ENCODE measurements at places on chromosomes 5 and 9. TPM values are rescaled to one million over a fixed set of nuclear protein-coding genes. Genes with fewer than 3 reads are reported as not detected.

DNA sequence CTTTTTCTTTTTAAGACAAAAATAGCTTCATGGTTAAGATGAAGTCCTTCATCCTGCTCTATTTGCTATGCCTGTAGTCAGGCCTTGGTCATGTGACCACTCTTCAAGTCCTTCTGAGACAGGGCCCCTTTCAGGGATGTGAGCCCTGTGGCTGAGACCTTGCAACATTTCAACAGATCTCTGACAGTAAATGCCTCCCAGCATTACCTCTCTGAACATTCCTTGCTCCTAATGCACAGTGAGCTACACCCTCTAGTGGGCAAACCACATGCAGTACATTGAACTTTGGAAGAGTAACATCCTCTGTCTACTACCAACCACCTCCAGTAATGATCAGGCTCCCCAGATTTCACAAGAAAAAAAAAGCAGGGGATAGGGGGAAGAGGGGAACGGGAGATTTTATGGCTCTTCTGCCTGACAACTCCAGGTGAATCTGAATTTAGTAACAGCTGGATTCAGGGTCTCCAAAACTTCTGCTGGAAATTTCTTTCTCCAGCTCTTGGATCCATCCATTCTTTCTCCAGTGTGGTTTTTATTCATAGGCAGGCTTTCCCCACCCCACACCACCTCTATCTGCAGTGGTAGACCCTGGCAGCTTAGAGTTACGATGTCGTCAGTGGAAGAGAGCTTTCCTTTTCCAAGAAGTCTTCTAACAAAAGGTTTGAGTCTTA lies 8.9 kb upstream of the FBXO38 start:
- peaks cover 4% of the 10 kb centered on the region for H3K4me1 ChIP-seq
- DNase-seq: peak; percentile 36
- H3K4me3 ChIP-seq: no peak overlapping the region
- no peaks in the 10 kb centered on the region for H3K27me3 ChIP-seq
- no peak overlapping the region for H3K27ac ChIP-seq
- peaks cover 17% of the 10 kb centered on the region for H3K36me3 ChIP-seq

DNA sequence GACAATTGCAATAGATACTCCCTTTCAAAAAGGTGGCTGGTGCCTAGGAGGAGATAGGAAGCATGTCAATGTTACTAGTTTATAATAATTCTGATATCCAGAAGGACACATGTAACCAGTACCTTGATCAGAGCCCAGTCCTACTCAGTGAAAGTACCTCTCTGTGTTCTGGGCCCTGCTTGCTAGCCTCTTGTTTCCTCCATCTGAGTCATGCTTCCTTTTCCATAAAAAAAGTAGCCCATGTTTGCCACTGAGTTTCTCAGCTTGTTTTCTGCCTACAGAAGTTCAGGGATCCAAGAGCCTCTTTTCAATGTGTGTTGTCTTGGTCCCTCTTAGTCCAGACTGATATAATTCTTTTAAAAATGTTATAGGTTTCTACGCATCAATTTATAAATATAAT lies 149.0 kb downstream of the SSBP2 start:
- no peak overlapping the region for H3K4me3 ChIP-seq
- H3K27me3 ChIP-seq: no peaks in the 10 kb centered on the region
- no peak for DNase-seq
- no peak overlapping the region for H3K27ac ChIP-seq

DNA sequence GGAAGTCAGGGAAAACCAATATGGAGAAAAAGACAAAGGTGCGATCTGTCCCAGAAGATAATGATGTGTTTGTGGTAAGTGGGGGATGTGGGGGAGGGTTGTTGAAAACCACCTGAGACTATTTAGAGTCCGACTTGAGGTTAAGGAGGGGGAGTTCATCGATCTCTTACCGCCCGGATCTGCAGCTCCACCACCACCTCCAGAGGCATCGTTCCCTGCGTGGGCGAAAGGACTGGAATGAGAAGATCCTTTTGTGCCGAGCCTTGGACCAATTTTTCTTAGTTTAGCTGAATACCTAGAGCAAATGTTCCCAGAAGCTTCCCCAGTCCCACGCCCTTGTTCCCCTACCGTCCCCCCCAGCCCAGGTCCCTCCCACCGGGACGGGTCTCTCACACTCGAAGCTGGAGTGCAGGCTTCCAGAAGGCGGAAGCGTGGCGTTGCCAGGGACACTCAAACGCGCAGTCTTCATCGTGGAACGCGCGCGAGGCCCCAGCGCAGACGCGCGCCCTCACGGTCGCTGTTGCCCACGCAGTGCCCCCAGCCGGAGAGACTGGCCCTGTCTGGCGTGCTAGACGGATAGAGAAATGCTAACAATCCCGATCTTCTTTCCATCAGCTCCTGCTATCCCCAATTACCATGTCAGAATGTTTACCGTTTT lies at the start of gene SPATA6L:
Gene SPATA6L, minus strand, starts transcription at position 439 of the 658 bp plus-strand sequence. Its CDS starts 230 bp downstream, at position 209.
- no peaks in the 10 kb centered on the region for H3K36me3 ChIP-seq
- peak; percentile 34 for DNase-seq
- H3K4me3 ChIP-seq: peak within 1 kb of the TSS; percentile 82
- H3K27ac ChIP-seq: no peak within 1 kb of the TSS
- H3K4me1 ChIP-seq: peaks cover 66% of the 10 kb centered on the region
- no peaks in the 10 kb centered on the region for H3K27me3 ChIP-seq

DNA sequence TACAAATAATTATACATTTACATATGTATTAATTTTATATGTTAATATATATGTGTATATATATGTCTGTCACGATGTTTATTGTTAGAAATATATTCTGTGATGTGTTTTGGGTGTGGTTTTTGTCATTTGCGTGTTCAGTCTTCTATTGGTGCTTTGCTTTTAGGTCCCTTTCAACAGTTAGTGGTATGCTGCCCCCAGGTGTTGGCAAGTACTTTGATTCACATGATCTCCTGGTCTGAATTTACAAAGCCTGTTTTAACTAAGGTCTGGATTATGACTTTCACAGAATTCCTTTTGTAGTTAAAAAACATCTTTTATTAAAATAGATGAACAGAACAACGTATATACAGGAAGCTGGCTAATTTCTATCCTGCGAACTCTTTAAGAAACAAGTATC lies 271.5 kb downstream of the CCDC171 start:
- peak; percentile 23 for DNase-seq
- no peaks in the 10 kb centered on the region for H3K4me1 ChIP-seq
- no peaks in the 10 kb centered on the region for H3K27me3 ChIP-seq
- H3K4me3 ChIP-seq: no peak overlapping the region

DNA sequence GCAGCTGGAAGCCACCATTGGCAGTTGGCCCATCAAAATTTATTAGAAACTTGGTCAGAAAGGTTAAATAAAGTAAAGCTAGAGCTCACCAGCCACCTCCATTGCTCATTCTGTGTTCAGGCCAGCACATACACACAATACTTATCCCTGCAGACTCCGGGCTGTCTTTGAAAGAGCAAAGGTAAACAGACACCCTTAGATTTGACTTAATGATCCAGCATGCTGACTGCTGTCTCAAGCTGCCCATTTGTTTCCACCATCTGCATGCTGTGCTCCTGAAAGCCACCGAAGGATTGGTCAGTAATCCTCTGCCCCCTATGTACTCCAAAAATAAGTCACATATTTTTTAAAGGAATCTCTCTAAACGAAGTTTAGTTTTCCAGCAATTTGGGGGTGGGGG lies 1059.8 kb upstream of the DMAC1 start:
- no peak for DNase-seq
- no peaks in the 10 kb centered on the region for H3K36me3 ChIP-seq
- H3K27ac ChIP-seq: no peak overlapping the region
- H3K4me3 ChIP-seq: peak overlapping the region; percentile 90
- peaks cover 15% of the 10 kb centered on the region for H3K27me3 ChIP-seq

GRCh38 chr5:58671155-58671554 lies 88.3 kb downstream of the RAB3C start:
- no peak overlapping the region for H3K27ac ChIP-seq
- no peaks in the 10 kb centered on the region for H3K36me3 ChIP-seq
- peaks cover 9% of the 10 kb centered on the region for H3K4me1 ChIP-seq
- H3K4me3 ChIP-seq: no peak overlapping the region

GRCh38 chr9:137663584-137663983 lies 44.8 kb downstream of the EHMT1 start:
- no peak overlapping the region for H3K4me3 ChIP-seq
- H3K27me3 ChIP-seq: no peaks in the 10 kb centered on the region
- peak overlapping the region; percentile 81 for H3K27ac ChIP-seq
- no peak for DNase-seq
- H3K36me3 ChIP-seq: peaks cover 6% of the 10 kb centered on the region

DNA sequence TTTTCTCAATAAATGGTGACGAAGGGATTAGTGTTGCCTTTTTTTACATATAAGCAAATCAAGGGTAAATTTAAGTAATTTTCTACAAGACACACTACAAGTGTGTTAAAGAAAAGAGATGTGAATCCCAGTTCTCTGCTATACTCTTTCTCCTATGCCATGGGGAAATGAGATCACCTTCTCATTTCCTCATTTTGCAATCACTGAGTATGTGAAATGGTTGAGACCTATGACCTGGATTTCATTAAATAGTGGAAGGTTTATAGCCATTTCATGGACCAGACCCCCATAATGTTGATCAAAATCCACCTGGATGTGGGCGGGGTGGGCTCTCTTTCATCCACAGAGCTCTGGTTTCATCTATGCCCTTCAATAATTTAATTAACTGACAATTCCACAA lies 66.9 kb upstream of the SLIT3 start:
- H3K27ac ChIP-seq: no peak overlapping the region
- no peaks in the 10 kb centered on the region for H3K36me3 ChIP-seq
- no peaks in the 10 kb centered on the region for H3K27me3 ChIP-seq
- H3K4me1 ChIP-seq: no peaks in the 10 kb centered on the region
- DNase-seq: no peak

- no peaks in the 10 kb centered on the region for H3K4me1 ChIP-seq
- no peak overlapping the region for H3K27ac ChIP-seq
- H3K4me3 ChIP-seq: no peak overlapping the region
- H3K27me3 ChIP-seq: no peaks in the 10 kb centered on the region
- no peaks in the 10 kb centered on the region for H3K36me3 ChIP-seq
- DNase-seq: no peak
Observed at GRCh38 chr9:81410201-81410600, 279.1 kb downstream of the TLE1 start.

GRCh38 chr9:72579190-72579589 lies 57.8 kb downstream of the TMC1 start:
- no peak for DNase-seq
- H3K4me3 ChIP-seq: no peak overlapping the region
- peaks cover 6% of the 10 kb centered on the region for H3K4me1 ChIP-seq
- H3K27ac ChIP-seq: no peak overlapping the region
- H3K36me3 ChIP-seq: no peaks in the 10 kb centered on the region

DNA sequence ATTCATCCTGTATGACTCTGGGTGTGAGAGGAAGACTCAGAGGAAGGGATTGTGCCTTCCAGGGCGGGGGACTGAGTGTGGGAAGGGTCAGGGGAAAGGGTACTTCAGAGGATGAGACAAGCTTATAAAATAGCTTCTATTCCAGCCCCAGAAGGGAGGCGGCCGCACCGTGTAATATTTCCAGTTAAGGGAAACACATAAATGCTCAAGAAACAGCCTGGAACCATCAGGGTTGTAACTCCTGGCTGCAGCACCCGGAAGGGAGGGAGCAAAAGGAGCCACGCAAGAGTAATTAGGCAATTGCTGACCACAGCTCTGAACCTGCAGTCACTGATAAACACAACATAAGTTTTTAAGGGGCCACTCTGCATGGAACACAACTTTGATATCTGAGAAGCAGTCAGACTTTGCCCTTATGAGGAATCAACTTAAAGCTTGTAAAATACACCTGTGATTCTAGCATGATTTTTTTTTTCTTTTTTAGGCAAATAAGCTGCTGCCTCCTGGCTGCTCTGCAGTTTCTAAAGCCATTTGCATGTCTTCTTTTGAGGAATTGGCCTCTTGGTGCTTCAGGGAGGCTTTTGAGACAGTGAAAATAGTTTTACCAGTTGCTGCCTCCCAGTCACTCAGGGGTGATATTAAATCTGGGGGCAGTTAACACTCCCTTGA lies 382.7 kb downstream of the ENC1 start:
- peak overlapping the region; percentile 1 for H3K4me3 ChIP-seq
- H3K4me1 ChIP-seq: peaks cover 44% of the 10 kb centered on the region
- no peaks in the 10 kb centered on the region for H3K27me3 ChIP-seq
- H3K36me3 ChIP-seq: no peaks in the 10 kb centered on the region
- peak overlapping the region; percentile 46 for H3K27ac ChIP-seq
- no peak for DNase-seq

DNA sequence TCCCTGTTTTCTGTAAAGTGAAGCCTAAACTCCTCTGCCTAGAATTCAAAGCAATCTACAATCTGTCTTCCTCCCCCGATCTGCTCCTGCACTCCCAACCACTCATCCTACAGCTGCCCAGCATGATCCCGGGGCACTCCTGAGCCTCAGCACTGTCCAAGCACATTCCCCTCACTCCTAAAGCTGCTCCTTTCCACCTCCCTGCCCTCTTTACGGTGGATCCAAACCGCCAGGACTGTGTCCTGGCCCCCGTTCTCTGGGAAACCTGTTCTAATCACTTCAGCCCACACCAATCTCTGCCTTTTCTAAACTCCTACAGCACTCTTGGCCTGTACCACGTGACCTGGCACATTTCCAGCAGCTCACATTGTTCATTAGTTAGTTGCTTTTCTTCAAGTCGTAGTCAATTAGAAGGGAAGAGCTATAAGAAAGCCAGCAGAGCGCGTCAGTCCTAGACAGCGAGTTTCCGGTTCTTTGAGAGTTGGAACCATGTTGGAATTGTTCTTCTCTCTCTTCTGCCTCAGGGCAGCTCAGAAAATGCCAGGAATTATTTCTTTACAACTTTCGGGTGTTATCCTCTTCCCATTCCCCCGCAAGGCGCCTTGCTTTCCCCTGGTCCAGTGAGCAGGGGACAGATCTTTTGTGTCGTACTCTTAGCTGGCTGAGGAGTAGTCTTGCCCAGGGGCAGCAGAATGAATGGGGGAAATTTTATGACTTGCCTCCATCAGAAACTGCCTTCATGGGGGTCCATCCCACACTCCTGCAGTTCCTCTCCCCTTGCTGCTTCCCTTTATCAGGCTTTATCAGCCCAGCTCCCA lies 60.7 kb downstream of the NRG2 start:
- peaks cover 21% of the 10 kb centered on the region for H3K27me3 ChIP-seq
- H3K4me3 ChIP-seq: no peak overlapping the region
- peaks cover 10% of the 10 kb centered on the region for H3K4me1 ChIP-seq
- DNase-seq: no peak

DNA sequence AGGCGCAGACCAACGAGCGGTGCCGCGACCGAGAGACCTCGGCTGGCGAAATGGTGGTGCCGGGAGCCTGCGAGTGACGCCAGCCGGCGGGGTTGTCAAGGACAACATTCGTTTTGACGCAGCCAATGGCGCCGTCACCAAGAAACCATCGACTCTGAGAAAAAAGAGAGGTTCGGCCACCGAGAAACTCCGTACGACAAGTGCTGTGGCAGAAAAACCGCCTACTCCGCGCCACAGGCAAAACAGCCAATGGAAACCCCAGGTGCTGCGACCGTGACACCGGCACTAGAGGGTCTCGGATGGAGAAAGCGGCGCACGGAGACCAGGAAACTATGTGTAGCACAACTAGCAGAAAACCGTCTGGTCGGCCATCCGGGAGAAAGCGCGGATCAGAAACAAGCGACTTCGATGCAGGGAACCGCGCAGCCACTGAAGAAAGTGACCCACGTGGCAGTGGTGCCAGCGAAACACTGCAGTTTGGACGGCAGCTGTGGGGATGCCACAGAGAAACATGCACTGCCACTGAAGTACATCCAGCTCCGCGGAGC lies 88.8 kb downstream of the ANXA2R start:
- H3K27me3 ChIP-seq: peaks cover 19% of the 10 kb centered on the region
- DNase-seq: no peak
- H3K4me1 ChIP-seq: peaks cover 20% of the 10 kb centered on the region
- H3K4me3 ChIP-seq: no peak overlapping the region

COX7C gene
- 935 TPM for total RNA-seq

PCDHB12 gene
- 2.7 TPM for total RNA-seq

PCDHB11 gene
- total RNA-seq: 0.92 TPM

C5orf46 gene
- total RNA-seq: not detected

GABRB2 gene
- 0.79 TPM for total RNA-seq

DBH gene
- 0.24 TPM for total RNA-seq

FOXD4L6 gene
- total RNA-seq: not detected
